Left renal cortex interstitium (tissue), 4 donors: ENCODE measurements at places on chromosomes 7 and 10.
A peak's percentile ranks its signal among the peaks of the same experiment; 100 is the strongest.

- DNase-seq, result no peak
Observed at GRCh38 chr7:116742641-116743040, 70.6 kb downstream of the MET start.

- DNase-seq, result no peak
Observed at GRCh38 chr10:77865580-77866324, 60.8 kb downstream of the DLG5 start.

GRCh38 chr10:60944910-60945297, 919 bp upstream of the RHOBTB1 start:
- DNase-seq, result no peak

GRCh38 chr7:44757311-44757710, 8.7 kb downstream of the ZMIZ2 start:
- DNase-seq, result no peak

- no peak for DNase-seq
Observed at GRCh38 chr7:122430710-122431109, 126.2 kb upstream of the FEZF1 start.

GRCh38 chr10:85919491-85920021, 447.0 kb downstream of the GRID1 start:
- no peak for DNase-seq

DNA sequence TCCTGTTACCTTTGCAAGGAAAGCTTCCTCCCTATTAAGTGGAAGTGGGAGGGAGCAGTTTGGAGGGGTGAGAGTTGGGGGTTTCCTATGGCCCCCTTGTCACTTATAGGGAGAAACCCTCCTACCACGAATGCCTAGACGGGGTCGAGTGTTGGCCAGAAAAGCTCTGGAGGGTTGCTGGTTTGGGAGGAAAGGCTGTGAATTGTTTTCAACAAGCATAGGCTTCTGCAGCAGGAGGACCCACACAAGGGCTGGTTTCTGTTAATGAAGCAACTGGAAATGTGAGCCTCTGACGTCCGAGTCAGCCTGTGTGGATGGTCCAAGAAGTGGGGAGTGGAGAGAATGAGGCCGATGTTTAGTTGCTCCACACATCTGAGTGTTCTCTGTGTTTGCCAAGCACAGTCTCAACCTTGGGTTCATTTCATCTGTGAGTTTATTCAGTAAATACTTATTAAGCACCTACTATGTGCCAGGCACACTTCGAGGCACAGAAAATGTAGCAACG, 37.3 kb upstream of the LEP start:
- DNase-seq, result no peak

DNA sequence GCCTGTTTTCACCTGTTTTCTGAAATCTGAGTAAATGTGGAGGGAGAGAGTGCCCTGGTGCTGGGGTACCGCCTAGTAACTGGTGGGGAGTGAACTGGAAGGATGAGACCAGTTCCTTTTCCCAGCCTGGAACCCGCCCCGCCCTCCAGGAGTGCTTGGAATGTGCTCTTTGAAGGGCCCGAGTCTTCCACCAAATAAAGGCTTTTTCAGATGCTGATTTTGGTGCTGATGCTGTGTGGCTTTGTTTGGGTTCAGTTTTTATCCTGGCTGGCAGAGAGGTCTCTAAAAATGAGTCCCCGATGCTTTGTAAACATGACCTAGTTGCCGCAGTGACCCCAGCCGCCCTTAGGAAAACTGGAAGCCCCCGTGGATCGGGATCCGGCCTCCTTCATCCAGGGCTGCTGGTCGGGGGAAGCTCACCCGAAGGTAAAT, 25.9 kb downstream of the FOXK1 start:
- no peak for DNase-seq

GRCh38 chr10:13348216-13349017, at the start of gene SEPHS1:
Gene SEPHS1, minus strand, starts transcription at chr10:13348293. Its CDS starts 3,343 bp downstream, at chr10:13344950.
- DNase-seq, result peak; percentile 76
